ENCODE measurements at places on chromosomes 4 and X.
A peak's percentile ranks its signal among the peaks of the same experiment; 100 is the strongest.

- no peak for DNase-seq
Observed at GRCh38 chrX:131735127-131735526, 191.3 kb downstream of the OR13H1 start.

DNA sequence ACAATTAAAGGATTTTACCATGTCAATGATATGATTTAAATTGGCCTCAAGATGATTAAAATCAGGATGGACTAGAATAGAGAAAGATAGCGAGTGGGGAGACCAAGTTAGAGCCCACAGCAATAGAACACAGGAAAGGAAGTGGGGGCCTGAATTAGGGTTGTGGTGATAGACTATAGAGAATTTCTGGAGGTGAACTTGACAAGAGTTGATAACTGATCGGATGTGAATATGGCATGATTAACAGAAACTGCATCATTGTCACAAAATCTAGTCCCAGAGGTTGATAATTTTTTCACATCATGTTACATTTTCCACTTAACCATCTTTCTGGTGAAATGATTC, 26.3 kb upstream of the TRPC3 start:
- no peak for DNase-seq

GRCh38 chr4:15004739-15005301, 2.5 kb downstream of the CPEB2 start:
- peak; percentile 43 for DNase-seq

- DNase-seq: peak; percentile 43
Observed at GRCh38 chrX:74613370-74614092, 893 bp downstream of the RLIM start.

DNA sequence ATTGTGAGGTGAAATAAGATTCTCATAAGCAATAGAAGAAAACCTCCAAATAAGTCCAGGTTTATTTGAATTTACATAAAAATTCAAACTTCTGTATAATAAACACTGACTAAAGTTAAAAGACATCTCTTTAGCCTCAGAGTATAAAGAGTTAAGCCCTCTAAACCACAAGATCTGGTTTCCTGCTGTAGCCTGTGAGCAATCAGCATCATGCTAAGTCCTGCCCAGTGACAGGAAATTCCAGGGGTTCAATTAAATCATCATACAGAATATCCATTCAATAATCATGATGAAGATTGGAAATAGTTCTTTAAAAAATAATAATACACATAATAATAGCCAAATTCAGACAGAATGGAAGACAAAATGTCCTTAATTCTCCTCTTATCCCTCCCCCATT, 139.2 kb upstream of the DGKK start:
- DNase-seq: peak; percentile 27

- DNase-seq: peak; percentile 86
Observed at GRCh38 chr4:125266901-125267604, 47.7 kb upstream of the FAT4 start.

GRCh38 chrX:6053141-6053540, 175.5 kb downstream of the NLGN4X start:
- DNase-seq: no peak

DNA sequence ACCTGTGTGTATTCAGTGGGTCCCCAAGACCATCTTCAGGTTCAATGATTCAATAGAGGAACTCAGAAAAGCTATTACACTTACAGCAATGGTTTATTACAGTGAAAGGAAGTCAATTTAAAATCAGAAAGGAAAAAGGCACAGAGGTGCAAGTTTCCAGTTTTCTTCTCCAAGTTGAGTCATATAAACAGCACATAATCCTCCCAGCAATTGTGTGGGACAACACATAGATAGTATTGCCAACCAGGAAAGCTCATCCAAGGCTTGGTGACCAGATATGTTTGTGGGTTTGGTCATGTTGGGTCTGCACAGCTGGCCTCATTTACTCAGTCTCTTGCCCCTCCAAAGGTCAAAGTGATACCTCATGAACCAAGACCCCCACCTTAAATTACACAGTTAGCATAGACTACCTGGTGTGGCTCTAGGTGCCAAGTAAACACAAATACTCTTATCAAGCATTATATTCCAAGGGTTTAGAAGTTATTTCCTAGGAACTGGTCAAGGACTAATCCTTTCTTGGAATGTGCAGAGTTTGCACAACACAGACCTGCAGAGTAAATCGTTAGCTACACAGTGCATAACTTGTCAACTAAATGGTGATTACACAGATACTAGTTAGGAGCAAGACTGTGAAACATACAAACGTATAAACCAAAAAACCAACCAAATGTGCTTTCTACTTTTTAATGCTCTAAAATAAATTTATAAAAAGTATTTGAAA, 777.3 kb downstream of the PCDH18 start:
- DNase-seq: no peak

DNA sequence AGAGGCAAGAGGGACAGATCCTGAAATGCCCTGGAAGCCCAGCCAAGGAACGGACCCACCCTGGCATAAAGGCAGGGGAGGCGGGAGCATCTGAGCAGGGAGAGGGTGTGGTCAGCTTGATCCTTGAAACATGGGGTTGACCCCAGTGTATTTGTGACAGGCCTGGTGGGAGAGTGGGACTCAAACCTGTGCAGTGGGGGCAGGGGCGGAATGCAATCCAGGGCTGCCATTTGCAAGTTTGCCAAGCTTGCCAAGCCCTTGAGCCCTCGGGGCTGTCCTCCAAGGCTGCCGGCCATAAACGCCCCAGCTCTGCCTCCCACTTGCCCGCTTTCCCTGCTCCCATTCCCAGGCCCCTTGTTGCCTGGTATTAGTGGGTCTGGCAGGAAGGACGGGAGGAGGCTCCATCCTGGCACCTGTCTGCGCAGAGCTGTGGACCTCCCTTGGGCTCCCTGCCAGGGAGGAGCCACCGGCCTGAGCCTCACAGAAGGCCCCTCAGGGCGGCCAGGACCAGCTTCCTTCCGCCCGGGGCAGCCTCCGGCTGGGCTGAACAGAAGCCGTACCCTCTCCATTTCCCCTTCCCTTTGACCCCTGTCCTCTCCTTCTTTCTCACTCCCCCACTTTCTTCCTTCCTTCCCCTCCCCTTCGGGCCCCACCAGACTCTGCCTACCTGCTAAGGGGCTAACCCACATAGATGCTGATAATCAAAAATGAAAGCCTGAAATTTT, 661 bp downstream of the S100P start:
- no peak for DNase-seq

GRCh38 chr4:167943872-167944505, 148.3 kb upstream of the ANXA10 start:
- no peak for DNase-seq

- DNase-seq: no peak
Observed at GRCh38 chrX:108250654-108251579, 159.3 kb downstream of the ATG4A start.

- no peak for DNase-seq
Observed at GRCh38 chr4:39702716-39703115, 4.8 kb downstream of the UBE2K start.

- DNase-seq: no peak
Observed at GRCh38 chrX:137562096-137562495, 3.8 kb upstream of the ZIC3 start.

DNA sequence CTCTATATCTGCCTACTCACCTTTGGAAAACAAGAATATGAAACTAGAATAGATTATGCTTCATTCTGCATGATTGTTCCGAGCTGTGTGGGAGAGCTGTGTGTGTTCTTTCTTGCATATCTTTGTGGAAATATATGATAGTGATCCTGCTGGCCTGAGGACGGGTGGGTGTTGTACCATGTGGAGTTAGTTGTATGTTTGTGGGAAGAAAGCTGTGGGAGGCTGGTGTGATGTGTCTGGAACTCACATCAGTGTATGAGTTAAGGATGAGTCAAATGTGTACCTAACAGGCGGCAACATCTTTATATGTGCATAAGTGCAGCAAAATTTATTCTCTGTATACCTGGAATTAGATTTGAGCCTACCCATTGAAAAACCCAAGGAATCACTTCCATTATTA, 208.1 kb upstream of the ADGRL3 start:
- DNase-seq: no peak

GRCh38 chrX:133246921-133247320, 28.8 kb upstream of the TFDP3 start:
- DNase-seq: no peak

DNA sequence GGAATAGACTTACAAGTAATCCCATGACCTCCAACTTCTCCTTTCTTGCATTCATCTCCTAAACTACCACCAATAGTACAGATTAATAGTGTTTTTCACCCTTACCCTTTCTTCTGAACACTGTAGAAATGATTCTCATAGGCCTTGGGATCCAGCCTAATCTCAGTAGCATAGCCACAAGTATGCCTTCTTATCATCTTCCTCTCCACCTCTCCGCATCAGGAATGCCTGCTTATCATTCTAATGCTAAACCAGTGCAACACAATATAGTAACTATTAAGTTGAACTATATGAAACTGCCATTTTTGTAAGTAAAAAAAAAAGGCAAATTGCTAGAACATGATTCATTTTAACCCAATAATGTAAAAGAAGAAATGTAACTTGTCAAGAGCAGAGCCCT, 79.5 kb upstream of the IL2 start:
- no peak for DNase-seq

DNA sequence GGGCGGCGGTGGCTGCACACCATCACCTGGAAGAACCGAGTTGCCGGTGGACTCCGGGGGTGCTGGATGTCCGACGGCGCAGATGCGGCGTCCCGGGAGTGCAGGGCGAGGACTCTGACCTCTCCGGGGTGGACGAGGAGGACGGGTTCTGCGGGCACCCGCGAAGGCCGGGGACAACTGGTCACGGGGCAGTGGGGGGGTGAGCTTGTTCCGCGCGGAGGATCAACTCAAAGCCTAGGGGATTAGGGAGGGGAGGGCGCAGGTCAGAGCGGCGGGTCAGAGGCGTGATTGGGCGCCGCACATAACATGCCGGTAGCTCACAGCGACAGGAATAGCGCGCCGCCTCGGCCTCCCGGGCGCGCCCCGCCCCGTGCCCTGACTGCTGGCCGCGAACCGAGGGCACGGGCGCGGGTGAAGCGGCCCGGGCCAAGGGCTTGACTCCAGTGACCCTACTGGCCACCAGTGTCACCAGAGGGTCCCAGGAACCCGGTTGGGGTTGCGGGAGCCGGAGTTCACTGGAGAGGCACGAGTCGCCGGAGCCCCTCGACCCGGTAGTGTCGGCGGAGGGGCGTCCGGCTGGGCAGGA, at the start of gene KLHL34:
TSS of gene KLHL34 (minus strand) at position 179 of the 586 bp plus-strand sequence. CDS start 542 bp downstream, outside the sequence.
- DNase-seq: no peak

DNA sequence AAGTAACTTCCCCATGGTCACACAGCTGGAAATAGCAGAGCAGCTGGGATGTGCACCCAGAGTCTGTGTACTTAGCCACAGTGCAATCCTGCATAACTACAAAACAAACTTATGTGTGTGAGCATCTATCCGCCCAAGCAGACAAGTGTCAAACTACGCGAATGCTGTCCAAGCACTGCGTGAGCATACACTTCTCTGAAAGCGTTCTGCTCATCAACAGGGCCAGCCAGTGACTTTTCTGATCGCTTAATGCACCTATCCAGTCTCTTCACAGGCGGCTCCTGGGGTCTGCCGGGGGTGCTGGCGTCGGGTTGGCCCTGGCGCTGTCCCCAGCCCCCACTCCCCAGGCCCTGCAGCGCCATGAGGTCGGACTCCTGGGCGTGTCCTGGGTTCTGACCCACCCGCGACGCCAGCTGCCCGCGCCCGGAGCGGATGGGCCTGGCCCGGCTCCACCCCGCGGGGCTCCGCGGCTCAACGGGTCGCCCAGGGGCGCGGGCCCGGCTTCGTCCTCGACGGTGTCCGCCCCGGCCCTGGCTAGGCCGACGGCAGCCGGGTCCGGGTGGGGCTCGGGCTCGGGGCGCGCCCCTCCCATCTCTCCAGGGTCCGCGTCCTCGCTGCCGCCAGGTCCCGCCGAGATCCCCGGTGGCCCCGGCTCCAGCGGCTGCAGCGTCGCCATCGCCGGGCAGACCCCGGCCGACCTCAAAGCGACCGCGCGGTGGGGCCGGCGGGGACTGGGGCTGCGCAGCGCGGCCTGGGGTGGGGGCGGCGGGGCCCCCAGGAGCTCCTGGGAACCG, 1.3 kb upstream of the ZNF141 start:
- DNase-seq: peak; percentile 3

- no peak for DNase-seq
Observed at GRCh38 chr4:61877893-61878292, 677.8 kb downstream of the ADGRL3 start.

DNA sequence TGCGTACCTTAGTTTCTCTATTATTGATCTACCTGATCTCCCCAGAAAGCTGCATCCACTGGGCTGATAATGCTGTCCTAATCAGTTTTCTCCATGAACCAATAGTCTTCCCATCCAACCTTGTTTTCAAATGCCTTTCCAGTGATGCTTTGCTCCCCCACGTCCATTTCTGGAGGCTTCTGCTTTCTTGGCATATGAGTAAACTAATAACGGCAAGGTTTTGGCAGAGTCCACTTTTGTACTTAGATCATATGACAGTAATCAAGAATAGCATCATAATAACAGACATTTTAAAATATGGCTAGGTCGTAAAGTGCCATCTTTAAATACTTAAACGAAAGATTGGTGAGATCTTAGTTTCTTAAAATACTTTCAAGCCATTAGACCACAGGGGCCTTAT, 38.4 kb upstream of the FAM9B start:
- peak; percentile 26 for DNase-seq

GRCh38 chrX:46465203-46465602, 80.0 kb downstream of the ZNF674 start:
- DNase-seq: no peak

All from fibroblast of skin of right biceps (primary cell).